ENCODE measurements at places on chromosomes 2 and 18.
A peak's percentile ranks its signal among the peaks of the same experiment; 100 is the strongest.

GRCh38 chr18:77191071-77191751 lies 58.4 kb upstream of the GALR1 start:
- no peak for DNase-seq

GRCh38 chr2:17878281-17879136 lies at the start of gene KCNS3:
Gene KCNS3, plus strand, starts transcription at chr2:17878667. Its CDS starts 52,342 bp downstream, at chr2:17931009.
- DNase-seq: peak; percentile 13

DNA sequence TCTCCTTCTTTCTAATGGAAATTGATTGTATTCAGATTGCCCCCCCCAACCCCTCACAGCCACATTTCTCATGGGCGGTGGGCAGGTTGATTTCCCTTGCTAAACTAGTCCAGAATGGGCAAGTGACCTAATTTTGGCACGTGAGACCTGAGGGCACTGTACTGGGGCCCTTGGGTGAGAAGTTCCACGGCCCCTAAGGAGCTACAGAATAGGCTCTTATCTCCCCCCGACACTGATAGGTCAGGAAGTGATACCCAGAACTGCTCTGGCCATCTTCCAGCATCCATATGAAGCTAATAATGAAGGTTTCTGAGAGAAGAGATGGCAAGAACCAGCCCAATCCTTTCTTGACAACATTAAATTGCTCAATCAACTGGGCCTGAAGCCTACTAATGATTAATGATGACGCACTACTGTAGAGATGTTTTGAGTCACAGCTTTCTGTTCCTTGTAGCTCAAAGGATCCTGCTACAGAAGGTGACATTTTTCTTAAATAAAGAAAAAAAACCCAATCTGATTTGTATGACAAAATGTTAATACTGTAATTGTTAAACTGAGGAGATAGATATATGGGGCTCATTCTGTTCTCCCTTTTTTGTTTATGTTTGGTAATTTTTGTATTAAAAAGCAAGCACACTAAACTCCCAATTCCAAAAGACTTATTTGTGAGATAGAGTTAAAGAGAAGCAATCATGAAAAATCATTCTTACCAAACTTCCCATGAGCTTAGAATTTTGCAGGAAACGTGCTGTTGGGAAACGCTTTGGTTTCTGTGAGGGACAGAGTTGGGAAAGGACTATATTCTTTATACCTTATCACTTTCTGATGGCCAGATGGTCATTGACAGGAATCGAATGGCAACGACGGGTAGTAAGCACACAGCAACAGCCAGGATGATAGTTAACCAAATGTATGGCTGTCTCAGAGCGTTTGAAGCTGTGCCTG lies 28.2 kb upstream of the NARS1 start:
- no peak for DNase-seq

- no peak for DNase-seq
These were observed 55.9 kb upstream of the ZNF385B start for GRCh38 chr2:179917272-179917671.

- no peak for DNase-seq
These were observed 162.6 kb upstream of the SMAD2 start for GRCh38 chr18:48093104-48093503.

- DNase-seq: no peak
These were observed 592.1 kb downstream of the TDRD15 start for GRCh38 chr2:21715887-21716286.

DNA sequence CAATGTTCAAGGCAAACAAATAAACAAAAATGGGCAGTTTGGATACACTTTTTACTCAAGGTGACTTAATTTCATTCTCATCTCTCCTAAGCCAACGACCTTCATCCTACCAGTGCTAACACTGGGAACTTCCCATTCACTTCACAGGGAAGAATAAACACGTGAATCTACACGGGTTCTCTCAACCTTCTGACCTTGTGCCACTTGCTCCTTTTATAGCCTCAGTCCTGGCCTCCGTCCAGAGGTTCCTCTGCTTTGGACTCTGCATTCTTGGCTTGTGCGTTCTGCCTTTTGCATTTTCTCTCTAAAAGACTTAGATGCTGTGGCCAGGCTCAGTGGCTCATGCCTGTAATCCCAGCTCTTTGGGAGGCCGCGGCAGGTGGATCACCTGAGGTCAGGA lies 13.8 kb downstream of the ZNF2 start:
- no peak for DNase-seq

- no peak for DNase-seq
These were observed 75.7 kb downstream of the MYO5B start for GRCh38 chr18:50119296-50119695.

DNA sequence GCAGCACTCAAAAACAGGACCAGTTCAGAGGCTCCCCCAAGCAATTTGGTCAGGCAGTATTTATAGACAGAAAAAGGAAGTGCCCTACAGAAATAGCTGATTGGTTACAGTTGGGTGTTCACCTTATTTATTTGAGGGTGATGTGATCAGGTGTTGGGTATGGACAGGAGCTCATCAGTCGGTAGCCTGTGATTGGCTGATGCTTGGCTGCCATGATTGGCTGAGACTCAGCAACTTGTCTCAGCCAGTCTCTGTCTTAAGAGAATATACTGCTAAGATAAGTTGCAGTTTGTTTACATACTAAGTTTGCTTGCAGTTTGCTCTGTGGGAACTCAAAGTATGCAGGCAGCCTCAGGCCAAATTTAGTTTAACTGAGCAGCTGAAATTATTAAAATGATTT lies 9.4 kb downstream of the ABCG8 start:
- no peak for DNase-seq

- DNase-seq: no peak
These were observed 5.9 kb downstream of the ATP8B1 start for GRCh38 chr18:57797209-57797651.

GRCh38 chr2:216346781-216347180 lies 25.5 kb downstream of the MARCHF4 start:
- DNase-seq: no peak

DNA sequence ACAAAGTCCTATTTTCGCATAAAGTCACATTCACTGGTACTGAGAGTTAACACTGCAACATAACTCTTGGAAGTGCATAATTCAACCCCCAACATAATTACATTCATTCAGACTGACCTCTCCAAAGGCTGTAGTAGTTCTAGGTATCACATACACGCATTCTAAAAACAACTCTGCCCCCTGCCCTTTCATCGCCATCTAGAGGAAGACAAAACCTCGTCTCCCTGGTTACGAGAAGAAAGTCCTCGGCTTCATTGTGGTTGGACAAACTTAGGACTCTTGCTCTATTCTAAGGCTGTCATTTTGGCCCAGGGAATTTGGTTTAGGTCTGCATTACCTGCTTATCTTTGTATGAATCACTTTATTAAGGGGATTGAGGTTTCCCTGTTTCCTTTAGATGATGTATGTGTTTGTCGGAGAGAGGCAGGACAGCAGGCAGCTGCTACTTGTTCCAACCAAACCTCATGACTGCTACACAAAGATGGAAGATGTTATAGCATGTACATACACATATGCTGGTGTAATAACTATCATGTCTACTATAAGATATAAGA lies 215.4 kb upstream of the NRXN1 start:
- no peak for DNase-seq

DNA sequence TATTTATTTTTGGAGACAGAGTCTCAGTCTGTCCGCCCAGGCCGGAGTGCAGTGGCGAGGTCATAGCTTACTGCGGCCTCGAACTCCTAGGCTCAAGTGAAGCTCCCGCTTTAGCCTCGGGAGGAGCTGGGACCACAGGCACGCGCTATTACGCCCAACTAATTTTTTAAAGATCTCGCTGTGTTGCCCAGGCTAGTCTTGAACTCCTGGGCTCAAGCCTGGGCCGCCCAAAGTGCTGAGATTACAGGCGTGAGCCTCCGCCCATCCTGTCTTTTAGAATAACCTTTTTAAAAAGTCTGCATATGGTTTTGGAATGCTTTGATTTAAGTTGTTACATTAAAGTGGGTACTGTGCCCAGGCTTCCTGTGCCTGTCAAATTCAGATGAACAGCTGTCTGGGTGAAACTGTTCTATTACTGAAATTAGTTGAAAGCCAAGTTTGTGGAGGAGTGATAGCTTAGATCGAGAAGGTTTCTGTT lies 944 bp downstream of the RAB3GAP1 start:
- peak; percentile 50 for DNase-seq

DNA sequence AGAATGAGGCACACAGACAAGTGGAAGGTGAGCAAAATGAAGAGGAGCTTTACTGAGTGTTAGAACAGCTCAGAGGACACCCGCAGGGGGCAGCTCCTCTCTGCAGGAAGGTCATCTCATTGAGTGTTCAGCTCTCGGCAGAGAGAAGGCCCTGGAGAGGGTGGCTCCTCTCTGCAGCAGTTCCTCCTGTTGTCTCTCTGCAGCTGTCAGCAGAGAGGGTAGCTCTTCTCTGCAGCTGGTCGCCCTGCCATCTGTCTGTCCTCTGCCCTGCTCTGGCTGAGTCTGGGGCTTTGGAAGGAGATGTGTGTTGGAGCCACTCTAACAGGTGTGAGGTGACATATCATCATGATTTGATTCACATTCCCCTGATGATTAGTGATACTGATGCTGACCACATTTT lies 6.8 kb upstream of the SNTG2 start:
- DNase-seq: no peak

- DNase-seq: no peak
These were observed 56.9 kb downstream of the MAP3K20 start for GRCh38 chr2:173132531-173132930.

DNA sequence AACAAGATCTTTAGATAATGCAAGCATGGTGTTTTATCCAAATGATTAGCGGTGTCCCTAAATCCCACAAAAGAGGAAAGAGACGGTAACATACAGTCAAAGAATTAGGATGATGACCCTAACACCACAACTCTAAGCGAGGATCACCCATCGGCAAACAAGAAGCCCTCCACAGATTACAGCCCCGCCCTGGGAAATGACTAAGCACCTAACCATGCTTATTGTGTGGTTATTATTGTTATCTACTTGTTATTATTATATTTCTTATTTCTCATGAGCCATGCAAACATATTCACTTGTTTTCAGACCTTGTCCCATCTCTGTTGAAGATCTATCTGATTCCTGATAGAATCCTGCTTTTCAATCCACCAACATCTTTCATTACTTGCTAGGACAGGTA lies 651.3 kb downstream of the NYAP2 start:
- no peak for DNase-seq

DNA sequence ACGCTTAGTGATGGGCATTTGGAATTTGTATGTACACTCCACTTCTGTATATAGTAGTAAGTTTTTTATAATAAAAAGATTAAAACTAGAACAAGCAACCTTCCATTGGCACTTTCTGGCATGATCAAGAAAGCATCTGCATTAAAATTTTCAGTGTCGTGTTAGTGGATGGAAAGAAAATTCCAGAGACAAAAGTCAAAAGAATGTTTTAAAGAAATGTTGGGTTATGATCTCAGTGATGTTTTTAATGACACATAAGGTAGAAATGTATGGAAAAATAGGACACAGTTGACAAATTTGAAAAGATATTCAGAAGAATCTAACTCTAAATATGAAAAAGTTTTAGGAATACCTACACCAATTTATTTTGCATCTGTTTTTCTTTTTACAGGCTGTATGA lies 126.1 kb upstream of the FAM117B start:
- no peak for DNase-seq

- no peak for DNase-seq
These were observed 3.2 kb downstream of the SH3YL1 start for GRCh38 chr2:260507-261161.

- DNase-seq: no peak
These were observed 6.4 kb downstream of the ZEB2 start for GRCh38 chr2:144513388-144514101.

- no peak for DNase-seq
These were observed 8.6 kb downstream of the SH3BP4 start for GRCh38 chr2:234960175-234961088.

- DNase-seq: no peak
These were observed 18.5 kb downstream of the PDCL3 start for GRCh38 chr2:100581277-100581612.

DNA sequence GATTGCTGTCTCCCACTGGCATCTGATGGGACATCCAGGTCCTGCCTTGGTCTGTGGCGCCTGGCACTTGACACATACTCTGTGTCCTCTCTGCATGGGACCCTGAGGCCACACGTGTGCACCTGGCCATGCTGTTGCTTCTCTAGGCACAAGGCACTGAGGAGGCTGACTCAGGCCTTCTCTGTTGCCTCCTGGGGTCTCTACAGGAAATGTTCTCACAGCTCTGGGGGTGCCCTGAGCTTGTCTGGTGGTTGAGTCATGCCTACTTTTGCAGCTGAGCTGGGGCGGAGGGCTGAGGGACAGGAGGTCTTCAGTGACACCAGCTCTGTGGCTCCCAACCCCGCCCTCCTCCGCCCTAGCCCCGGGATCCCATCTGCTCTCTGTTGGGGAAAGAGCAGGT lies 207.0 kb upstream of the HS6ST1 start:
- no peak for DNase-seq

DNA sequence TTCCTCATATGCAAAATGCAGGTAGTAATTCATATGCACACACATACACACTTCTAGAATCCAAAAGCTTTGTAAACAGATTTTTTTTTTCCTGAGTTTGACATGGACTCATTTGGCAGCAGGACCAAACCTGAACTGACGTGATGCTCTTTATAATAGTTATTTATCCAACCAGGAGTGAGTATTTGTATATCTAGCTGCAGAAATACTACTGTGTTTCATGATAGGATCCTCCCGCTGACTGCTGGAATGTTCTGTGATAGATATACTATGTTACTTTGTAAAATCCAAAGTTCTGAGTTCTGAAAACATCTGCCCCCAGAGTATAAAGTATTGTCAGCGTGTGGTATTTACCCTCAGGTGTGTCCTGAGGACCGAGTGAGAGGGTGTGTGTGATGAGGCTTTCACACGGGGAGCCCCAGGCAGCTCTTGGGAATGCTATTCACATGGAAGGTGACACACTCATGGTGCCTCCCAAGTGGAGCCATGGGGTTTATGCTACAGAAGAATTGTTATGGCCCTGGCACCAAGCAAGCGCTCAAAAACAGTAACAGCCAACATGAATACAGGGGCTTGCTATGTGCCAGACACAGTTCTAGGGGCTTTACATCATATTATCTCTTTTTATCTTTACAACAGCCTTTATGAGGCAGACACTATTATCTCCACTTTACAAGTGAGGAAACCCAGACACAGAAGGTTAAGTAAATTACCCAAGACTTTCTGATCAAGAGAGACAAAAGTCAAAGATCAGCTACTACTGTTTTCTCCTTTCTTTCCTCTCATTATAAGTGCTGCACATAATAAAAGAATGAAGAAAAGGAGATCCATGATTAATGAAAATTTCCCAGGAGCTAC lies 16.7 kb upstream of the TXNDC2 start:
- no peak for DNase-seq

DNA sequence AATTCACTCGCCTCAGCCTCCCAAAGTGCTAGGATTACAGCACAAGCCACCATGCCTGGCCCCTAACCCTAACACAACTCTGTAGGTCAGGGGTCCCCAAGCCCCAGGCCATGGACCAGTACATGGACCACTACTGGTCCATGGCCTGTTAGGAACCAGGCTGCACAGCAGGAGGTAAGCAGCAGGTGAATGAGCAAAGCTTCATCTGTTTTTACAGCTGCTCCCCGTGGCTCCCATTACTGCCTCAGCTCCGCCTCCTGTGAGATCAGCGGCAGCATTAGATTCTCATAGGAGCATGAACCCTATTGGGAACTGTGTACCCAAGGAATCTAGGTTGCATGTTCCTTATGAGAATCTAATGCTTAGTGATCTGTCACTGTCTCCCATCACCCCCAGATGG lies 201.7 kb downstream of the NRP2 start:
- no peak for DNase-seq

- no peak for DNase-seq
These were observed 655.3 kb upstream of the FAM98A start for GRCh38 chr2:34254272-34254878.

Data from activated naive CD4-positive, alpha-beta T cell treated with anti-CD3 and anti-CD28 coated beads, Interleukin-2, amount 50 U/mL, for 72 hours (primary cell).